ENCODE measurements at places on chromosomes 13 and 19.

DNA sequence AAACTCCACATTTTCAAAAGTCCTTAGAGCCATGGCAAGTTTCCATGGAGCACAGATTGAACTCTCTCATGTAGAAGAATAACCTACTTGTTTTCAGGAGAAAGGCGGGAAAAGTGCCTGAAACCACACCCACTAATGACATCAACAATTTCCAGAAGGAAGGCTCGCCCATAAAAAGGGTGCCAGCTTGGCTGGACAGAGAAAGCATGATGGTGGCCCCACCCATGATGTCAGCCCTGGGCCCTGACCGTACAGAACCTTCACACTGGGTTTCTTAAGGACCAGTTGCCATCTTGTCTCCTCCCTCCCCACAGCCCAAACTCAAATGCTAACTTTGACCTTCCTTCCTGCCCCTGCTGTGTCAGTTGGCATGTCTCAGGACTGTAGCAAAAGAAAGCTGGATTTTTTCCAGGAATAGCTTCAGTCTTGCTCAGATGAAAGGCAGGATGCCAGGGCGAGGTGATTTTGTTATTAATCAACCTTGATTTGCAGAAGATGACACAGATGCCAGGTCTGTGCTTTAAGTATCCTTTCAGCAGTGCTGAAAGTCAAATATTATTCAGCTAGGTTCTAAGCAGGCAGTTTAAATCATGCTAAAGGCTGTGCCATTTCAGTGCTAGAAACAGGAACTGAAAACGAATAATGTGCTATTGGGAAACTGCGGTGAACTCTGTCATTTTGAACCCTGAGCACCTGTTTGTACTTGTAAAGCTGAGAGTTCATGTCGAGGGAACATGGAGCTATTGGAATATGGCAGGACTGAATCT, 89.5 kb upstream of the RFC3 start:
- DNase-seq: no peak

- DNase-seq: peak; percentile 27
Measured at GRCh38 chr13:113923376-113924063, 50.4 kb downstream of the C13orf46 start.

GRCh38 chr19:21314676-21315075, 14.5 kb downstream of the ZNF708 start:
- DNase-seq: no peak

DNA sequence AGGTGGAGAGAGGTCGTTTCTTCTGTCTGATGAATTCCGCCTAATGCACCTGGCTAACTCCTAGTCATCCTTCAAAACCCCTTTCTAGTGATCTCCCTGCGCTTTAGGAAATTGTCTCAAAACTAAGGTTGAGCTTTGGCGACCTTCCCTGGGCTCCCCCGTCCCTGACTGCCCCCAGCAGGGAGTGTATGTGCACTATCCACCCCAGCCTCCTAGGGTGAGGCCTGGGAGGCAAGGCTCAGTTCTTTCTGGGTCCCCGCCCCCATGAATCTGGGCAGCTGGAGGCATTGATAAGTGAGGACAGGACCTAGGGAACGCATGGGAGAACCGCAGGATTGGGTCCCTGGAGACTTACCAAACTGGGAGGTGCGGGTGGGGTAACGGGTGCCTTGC, 378 bp downstream of the TLE6 start:
- no peak for DNase-seq

GRCh38 chr13:74191410-74191809, 57.2 kb upstream of the KLF12 start:
- DNase-seq: no peak

DNA sequence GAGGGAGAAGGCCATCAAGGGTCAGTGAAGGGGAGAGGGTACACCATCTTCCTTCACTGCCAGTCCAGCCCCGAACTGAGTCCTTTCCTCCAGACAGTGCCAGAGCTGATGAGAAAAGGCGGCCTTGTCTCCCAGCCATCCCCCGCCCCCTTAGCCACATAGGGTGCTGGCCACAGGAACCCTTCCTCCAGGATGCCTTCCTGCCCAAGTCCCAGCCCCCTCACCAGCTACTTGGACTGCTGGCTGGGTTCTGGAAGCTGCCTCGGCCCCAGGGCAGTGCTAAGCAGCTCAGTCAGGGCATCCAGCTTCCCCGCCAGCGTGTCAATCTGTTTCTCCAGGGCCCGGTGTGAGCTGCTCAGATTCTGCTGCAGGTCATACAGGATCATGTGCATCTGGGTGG, 12.6 kb upstream of the SMG9 start:
- DNase-seq: no peak

GRCh38 chr13:46575301-46575771, 22.4 kb downstream of the LRCH1 start:
- no peak for DNase-seq

GRCh38 chr13:94559222-94559795, 36.6 kb downstream of the TGDS start:
- DNase-seq: no peak

DNA sequence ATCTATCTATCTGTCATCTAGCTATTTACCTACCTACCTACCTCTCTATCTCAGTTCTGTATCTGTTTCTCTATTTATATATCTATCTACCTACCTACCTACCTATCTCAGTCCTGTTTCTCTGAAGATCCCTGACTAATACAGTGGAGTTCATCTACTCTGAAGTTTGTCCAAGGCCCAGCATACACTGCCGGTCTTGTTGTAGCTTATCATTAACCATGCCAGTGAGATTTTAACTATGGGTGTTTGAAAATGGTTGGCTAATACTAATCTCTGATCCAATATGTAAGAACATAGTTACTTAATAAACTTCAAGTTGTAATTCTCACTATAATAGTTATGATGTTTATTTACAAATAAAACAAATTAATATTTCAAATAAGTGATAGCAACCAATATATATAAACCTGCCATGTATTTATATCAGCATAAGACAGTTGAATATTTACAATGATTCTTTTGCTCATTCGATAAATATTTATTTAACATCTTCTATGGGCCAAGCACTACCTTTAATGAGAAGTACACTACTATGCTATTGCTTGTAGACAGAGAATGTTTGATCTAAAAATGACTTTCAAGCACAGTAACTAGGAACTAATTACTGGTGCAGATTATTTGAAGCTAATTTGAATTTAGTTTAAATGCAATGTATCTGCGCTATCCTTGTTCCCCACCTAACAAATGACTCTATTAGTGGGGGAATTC, 242.1 kb downstream of the KLF5 start:
- DNase-seq: no peak

DNA sequence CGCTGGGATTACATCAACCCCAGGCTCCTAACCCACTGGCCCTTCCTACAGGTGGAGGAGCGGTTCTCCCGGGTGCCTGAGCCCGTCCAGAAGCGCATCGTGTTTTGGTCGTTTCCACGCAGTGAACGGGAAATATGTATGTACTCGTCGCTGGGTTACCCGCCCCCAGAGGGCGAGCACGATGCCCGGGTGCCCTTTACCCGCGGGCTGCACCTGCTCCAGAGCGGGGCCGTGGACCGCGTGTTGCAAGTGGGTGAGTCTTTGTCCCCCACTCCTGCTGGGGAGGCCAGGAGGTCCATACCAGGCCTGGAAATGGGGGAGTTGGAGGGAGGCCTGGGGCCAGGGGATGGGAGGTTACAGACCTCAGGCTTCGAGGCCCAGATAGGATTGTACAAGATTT, 4.4 kb downstream of the ZSWIM4 start:
- no peak for DNase-seq

- DNase-seq: no peak
Measured at GRCh38 chr19:32201211-32201610, 144.2 kb upstream of the ZNF507 start.

- DNase-seq: no peak
Measured at GRCh38 chr13:58574791-58575190, 943.2 kb downstream of the PCDH17 start.

GRCh38 chr19:51719251-51719988, 4.4 kb downstream of the HAS1 start:
- no peak for DNase-seq

DNA sequence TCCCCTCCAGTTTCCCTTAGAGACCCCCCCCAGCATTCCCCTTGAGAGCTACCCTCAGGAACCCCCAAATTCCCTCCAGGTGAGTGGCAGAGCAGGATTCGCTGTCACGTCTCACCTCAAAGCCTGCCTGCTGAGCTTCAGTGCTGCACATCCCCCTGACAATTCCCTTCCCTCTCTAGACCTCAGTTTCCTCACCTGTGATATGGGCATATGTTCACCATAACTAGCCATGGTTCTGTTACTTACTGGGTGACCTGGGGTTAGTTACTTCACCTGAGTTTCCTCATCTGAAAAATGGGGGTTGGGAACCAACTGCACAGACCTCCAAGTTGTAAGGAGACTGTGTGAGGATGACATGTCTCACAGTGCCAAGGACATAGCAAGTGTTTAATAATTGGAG, 75.5 kb downstream of the RYR1 start:
- DNase-seq: no peak

GRCh38 chr13:104895521-104895920, 1639.9 kb downstream of the EFNB2 start:
- no peak for DNase-seq

DNA sequence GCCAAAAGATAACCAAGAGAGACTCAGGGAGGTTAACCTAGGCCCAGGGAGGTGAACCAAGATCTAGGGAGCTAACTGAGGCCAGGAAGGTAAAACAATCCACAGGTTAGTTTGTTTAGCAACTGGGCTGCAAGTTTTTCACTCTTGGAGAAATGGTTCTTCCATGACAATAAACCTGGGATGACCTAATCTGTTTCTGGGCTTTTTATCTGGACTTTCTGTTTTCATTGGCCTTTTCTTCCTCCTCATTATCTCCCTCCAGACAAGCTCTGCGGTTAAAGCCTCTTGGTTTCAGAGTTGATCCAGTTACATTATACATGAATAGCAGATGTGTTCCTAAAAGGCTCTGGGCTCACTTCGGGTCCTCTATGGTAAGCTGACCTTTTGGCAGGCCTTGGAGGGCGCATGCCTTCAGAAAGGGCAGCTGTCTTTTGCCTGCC, 44.2 kb downstream of the PCDH8 start:
- no peak for DNase-seq

- DNase-seq: no peak
Measured at GRCh38 chr19:50537306-50537685, 23.6 kb upstream of the ASPDH start.

GRCh38 chr19:39411832-39412099, 703 bp upstream of the PLEKHG2 start:
- peak; percentile 92 for DNase-seq

- DNase-seq: no peak
Measured at GRCh38 chr13:93173654-93174053, 53.0 kb upstream of the GPC6 start.

- no peak for DNase-seq
Measured at GRCh38 chr13:66751691-66752090, 478.4 kb downstream of the PCDH9 start.

DNA sequence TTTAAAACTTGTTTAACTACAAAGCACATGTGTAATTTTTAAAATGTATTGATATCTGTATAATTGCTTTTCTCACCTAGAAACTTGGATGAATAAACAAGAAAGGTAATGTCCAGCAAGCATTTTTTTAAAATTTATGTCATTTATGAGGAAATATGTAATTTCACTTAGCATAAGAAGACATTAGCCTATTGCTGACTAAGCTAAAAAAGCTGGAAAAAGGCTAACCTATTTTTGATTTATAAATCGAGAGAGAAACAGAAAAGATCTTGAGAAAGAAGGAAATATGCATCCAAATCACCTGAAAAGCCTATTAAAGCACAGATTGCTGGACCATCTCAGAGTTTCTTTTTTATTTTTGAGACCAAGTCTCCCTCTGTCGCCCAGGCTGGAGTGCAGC, 1181.3 kb downstream of the SLITRK1 start:
- DNase-seq: no peak

GRCh38 chr19:45468803-45469131, 971 bp downstream of the FOSB start:
- no peak for DNase-seq

- no peak for DNase-seq
Measured at GRCh38 chr19:13054626-13055212, 47.9 kb downstream of the LYL1 start.

- no peak for DNase-seq
Measured at GRCh38 chr19:53642381-53643099, 10.7 kb downstream of the DPRX start.

- no peak for DNase-seq
Measured at GRCh38 chr19:1045247-1045603, 5.3 kb downstream of the ABCA7 start.

DNA sequence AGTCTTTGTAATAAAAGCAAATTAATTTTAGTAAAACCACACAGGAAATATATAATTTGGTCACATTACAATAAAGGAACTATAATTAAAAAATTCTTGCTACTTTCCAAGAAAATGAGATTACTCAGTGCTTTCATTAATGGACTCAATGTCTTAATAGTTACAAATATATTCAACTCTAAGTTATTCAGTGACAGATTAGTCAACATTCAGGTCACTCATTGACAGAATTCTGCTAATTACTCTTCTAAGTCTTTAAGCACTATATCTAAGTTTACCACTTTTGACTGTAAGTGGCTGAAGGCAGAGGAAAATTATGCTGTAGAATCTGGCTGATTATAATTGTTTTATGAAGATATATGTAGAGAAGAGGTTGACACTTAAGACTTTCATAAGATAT, 1365.0 kb downstream of the EFNB2 start:
- no peak for DNase-seq

- no peak for DNase-seq
Measured at GRCh38 chr13:71879808-71880344, 12.9 kb upstream of the DACH1 start.

DNA sequence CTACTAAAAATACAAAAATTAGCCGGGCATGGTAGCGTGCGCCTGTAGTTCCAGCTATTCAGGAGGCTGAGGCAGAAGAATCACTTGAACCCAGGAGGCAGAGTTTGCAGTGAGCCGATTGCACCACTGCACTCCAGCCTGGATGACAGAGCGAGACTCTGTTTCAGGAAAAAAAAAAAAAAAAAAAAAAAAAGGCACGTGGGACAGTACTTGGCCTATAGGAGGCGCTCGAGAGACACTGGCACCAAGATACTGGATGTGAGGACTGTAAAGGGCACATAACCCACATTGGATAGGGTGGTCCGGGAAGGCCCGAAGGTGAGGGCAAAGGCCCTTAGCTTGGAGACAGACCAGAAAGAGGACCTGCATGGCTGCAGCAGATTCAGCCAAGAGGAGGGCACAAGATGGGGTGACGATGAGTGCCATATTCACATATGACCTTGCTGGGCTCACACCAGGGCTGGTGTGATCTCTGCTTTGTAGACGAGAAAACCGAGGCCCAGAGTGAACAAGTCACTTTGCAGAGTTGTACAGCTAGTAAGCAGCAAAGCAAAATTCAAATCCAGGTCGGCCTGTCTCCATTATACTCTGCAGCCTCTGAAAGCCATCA, 89.4 kb downstream of the DPF1 start:
- no peak for DNase-seq
